Activated CD8-positive, alpha-beta memory T cell treated with anti-CD3 and anti-CD28 coated beads for 1 hour (primary cell): ENCODE measurements at places on chromosomes 4 and X.

- DNase-seq = no peak
Observed at GRCh38 chr4:183304067-183304466, 16.0 kb downstream of the CLDN22 start.

DNA sequence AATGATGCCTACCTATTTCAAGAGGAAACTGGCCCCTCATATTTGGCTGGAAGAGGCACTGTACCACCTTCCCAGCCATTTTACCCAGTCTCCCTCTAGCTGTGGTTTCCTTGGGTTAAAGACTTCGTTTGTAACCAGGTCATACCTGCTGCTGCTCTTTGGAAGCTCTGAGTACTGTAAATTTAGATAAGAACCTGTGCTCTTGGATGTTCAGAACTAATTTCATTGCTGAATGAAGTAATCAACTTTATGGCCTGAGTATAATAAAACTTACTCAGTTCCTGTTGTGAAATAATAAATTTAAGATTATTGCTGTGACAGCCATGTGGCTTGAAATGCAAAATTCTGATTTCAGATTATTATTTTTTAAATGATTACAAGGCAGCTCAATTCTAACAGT lies 12.2 kb downstream of the MTTP start:
- no peak for DNase-seq

DNA sequence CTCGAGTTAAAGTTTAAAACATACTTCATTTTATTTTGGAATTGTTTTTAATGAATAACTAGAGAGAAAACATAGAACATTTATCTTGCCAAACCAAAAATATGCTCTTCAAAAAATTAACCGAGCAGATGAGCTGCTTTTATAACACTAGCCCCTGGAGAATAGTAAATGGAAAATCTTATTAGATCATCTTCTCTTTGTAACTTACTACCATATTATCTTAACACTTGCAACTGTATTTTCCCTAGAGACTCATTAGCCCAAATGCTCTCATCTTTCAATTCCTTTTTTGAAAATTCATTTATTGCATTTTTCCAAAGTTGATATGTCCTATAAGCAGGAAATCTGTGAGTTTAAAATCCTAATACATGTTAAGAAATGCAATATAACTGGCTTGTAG lies 143.3 kb downstream of the CAMK2D start:
- DNase-seq = no peak

GRCh38 chr4:163660636-163661035 lies 166.1 kb downstream of the TMA16 start:
- no peak for DNase-seq

GRCh38 chr4:16158504-16158852 lies 67.8 kb downstream of the TAPT1 start:
- DNase-seq = no peak

- no peak for DNase-seq
Observed at GRCh38 chr4:6278801-6279197, 9.1 kb downstream of the WFS1 start.

DNA sequence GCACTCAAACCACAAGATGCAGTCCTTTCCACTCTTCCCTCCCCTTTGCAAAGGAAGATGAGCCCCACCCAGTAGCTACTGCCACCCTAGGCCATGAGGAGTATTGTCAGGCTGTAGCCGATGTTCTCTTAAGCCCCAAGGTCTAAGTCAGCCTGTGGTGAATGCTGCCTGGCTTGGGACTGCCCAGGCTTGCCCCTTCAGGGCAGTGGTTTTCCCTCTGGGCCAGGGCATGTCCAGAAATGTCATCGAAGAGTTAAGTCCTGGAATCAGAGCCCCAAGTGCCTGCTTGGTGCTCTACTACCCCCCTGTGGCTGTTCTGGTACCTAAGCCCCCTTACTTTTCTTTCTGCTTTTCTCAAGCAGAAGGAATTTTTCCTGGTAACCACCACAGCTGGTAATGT lies 11.8 kb upstream of the PGK1 start:
- DNase-seq = no peak

- DNase-seq = no peak
Observed at GRCh38 chr4:112287258-112287989, 1.7 kb upstream of the TIFA start.

DNA sequence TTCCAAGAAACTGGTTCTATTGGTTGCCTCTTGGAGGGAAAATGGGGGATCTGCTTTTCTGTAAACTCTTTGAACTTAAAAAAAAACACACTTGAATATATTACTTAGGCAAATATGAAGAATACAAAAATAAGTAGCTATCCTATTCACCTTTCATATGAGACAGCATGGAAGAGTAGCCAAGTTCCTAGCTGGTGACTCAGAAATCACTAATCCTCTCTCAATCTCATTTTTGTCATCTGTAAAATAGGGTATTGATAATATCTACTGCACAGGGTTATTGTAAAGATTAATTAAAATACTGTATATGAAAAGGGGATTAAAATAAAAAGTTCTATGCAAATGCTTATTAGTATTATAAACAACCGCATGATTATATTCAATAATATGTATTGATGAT lies 12.7 kb downstream of the MGARP start:
- DNase-seq = no peak

DNA sequence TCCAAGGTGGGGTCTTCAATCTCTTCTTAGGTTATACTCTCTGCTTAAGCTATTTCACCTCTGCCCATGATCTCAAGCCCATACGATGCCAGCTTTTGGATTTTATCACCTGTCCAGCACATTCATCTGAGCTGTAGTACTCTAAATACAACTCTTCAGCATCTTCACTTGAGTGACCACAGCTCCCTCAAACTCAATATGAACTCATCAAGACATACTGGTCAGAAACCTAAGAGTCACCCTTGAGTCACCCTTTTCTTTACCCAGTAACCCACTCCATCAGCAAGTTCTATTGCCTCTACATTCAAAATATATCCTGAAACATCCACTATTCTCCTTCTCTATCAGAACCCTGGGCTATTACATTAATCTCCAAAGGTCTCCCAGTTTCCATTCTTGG lies 69.4 kb downstream of the DCHS2 start:
- no peak for DNase-seq

DNA sequence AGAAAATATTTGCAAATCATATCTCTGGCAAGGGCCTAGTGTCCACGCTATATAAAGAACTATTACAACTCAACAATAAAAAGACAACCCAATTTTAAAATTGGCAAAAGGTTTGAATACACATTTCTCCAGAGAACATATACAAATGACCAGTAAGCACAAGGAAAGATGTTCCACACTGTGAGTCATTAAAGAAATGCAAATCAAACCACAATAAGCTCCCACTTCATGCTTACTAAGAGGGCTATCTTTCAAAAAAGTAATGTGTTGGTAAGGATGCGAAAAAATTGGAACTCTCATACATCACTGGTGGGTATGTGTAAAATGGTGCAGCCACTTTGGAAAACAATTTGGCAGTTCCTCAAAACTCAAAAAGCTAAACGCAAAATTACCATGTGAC lies 884.0 kb upstream of the INTU start:
- DNase-seq = no peak

GRCh38 chrX:19947612-19948011 lies 43.2 kb downstream of the BCLAF3 start:
- DNase-seq = no peak

DNA sequence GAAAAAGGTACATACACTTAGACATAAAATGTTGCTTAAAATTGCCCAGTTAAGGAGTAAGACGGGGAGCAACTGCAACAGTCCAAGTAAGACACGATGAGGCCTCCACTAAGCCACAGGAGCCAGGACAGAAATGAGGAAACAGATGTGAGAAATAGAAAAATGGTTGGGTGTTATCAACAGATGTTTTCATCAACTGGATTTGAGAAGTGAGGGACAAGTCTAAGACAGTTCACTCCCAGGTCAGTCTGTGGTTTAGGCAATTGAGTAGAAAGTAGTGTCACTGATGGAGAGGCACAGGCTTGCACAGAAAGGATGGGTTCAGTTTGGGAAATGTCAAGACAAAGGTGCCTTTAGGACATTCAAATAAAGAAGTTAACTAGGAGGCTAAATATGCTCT lies 23.5 kb upstream of the PHF8 start:
- no peak for DNase-seq

DNA sequence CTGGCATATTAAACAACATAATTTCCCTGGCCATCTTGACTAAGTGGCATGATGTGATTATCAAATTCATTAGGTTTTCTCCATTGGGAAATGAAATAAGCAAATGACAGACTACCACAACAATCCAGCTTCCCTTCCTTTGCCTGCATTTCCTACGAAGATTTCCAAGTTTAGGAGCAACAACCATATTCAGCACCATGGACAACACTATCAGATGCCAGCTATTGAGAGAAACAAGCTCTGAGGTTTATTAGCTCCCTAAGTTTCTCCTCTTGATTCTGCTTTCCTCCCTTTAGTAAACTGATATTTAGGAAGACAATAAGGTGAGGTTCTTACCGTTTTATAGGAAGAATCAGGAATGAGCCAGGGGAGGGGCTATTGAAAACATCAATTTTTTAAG lies 36.2 kb downstream of the DCX start:
- no peak for DNase-seq

- DNase-seq = no peak
Observed at GRCh38 chrX:66110112-66110511, 53.9 kb upstream of the HEPH start.

GRCh38 chr4:184329235-184329634 lies 111.6 kb upstream of the ENPP6 start:
- no peak for DNase-seq

DNA sequence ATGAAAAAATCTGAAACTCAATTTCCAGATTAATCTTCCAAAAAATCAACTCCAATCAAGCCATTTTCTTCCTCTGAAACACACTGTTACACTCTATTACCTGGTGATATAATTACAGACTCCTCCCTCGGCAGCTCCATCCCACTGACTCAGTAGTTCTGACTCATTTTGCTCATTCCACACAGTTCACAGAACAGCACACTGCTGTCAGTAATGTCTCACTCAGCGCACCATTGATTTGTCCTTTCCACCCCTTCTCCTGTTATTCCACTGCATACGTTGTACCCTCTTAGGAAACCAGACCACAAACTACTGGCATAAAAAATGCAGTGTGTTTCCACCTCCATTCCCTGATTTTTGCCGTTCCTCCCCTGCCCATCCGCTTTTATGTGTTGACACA lies 212.7 kb downstream of the SLIT2 start:
- DNase-seq = no peak

GRCh38 chr4:121838136-121838535 lies 14.5 kb upstream of the CCNA2 start:
- no peak for DNase-seq

GRCh38 chr4:87270144-87270543 lies 49.7 kb upstream of the KLHL8 start:
- DNase-seq = no peak

DNA sequence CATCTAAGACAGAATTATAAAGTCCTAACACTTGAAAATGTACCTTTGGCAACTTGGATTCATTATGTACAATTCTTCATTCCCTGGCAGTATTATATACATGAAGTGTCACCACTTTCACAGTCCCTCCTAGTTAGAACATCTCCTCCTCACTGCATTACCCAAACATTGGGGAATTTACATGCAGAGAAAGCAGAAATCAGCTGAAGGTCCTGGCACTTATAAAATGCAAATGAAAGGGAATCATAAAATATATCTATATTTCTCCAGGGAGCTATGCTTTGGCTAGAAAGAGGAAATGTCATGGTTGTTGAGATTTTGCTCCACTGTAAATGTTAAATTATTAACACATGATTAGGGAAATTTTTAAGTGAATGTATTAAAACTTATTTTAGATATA lies 835.6 kb upstream of the SLIT2 start:
- DNase-seq = no peak

DNA sequence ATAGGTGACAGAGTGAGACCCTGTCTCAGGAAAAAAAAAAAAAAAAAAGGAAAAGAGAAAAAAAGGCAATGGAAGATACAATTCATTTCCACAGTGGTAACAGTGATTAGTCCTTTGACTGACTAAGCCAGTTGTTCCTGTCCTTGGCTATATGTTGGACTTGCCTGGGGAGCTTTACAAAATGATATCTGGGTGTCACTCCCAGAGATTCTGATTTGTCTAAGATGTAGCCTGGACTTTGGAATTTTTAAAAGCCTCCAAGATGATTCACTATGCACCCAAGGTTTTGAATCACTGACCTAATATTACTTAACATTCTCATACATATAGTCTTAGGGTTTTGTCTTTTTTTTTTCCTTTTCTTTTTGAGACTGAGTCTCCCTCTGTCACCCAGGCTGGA lies 16.9 kb downstream of the HELQ start:
- no peak for DNase-seq
